ENCODE measurements at places on chromosomes 1 and 21.

DNA sequence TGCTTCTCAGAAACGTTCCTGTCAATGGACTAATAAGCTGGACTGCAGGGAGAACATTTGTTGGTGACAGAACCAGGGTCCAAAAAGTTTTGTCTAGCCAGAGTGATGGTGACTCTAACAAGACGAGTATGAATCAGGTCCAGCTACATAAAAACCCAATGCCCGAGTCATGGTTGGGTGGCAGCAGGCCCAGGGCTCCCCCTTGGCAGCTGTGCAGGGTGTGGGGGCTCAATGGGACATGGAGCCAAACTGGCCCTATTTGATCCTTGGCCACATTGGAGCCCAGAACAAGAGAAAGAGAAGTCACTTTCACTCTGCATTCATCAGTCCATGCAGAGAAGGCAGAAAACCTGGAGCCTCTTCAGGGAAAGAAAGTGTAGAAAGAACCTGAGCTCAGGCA, 37.9 kb upstream of the TENT5C start:
- no peak for DNase-seq

DNA sequence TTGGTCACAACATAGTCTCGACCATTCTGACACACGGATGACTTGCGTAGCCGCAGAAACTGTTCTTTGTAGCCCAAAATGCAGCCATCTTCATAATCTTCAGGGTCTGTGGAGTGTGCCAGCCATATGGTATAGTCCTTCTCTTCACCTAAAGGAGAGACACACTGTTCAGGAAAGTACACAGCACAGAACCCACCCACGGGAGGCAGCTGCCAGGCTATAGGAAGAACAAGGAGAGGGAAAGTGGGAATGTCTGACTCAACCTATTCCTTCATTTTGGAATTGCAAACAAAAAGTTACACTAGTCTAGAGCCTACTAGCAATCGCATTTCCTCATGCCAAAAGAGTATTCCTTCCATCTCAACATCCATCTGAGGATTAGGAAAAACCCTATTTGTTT, 16.2 kb upstream of the MYBPHL start:
- DNase-seq: no peak

- no peak for DNase-seq
Observed at GRCh38 chr1:21651214-21652042, 17.7 kb downstream of the RAP1GAP start.

DNA sequence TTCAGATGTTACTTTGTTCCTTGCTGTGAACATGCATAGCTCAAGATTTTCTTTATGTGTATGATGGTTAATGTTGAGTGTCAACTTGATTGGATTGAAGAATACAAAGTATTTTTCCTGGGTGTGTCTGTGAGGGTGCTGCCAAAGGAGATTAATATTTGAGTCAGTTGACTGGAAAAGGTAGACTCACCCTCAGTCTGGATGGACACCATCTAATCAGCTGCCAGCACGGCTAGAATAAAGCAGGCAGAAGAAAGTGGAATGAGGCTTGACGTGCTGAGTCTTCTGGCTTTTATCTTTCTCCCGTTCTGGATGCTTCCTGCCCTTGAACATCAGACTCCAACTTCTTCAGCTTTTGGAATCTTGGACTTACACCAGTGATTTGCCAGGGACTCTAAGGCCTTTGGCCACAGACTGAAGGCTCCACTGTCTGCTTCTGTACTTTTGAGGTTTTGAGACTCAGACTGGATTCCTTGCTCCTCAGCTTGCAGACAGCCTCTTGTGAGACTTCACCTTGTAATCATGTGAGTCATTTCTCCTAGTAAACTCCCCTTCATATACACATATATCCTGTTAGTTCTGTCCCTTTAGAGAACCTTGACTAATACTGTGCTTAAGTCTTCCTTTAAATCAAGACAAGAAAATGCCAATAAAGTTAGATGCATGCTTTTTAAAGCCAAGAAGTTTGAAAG, 626.6 kb downstream of the KCNT2 start:
- DNase-seq: no peak

- DNase-seq: no peak
Observed at GRCh38 chr1:68211761-68212380, 20.5 kb downstream of the WLS start.

DNA sequence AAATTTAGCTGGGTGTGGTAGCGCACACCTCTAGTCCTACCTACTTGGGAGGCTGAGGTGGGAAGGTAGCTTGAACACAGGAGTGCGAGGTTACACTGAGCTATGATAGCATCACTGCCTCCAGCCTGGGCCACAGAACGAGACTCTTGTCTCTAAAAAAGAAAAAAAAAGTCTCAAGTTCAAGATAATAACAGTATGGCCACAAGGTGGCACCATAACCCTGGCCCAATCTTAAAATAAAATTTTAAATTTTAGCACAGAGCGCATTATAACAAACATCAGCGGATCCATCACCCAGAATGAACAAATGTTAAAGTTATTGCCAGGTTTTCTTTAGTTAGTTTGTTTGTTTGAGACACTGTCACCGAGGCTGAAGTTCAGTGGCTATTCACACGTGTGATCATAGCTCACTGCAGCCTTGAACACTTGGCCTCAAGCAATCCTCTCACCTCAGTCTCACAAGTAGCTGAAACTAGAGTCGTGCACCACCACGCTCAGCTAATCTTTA, 2.9 kb upstream of the HTR6 start:
- peak; percentile 53 for DNase-seq

GRCh38 chr1:158153746-158154444, 26.8 kb upstream of the CD1D start:
- DNase-seq: no peak

GRCh38 chr21:31455506-31455905, 111.4 kb upstream of the TIAM1 start:
- no peak for DNase-seq

DNA sequence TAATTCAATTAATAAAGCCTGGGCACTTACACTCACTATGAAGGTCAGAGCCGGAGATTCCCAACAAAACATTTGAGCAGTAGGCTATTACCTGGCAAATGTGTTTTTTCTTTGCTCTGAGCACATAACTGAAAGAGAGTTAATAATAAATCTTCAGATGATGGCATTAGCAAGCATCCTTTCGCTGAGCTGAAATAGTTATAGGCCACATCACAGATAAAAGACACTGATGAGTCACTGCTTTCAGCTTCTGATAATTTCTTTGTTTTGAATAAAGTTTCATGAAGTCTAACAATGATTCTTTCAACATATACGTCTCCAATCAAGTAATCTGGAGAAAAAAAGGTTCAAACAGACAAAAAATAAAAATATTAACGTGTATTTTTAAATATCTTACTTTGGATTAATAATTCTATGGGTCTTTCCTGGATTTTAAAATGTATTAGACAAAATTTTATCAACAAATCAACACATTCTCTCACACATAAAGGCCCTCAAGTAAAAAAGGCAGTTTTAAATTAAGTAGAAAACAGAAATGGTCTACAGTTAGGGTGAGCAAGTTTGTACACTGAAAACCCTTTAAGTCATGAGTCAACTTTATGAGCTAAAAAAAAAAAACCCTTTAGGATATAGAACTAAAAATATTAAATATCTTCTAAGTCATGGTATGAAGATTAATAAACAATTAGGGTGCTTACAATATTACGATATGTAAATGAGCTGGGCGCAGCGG, 33.1 kb downstream of the LTN1 start:
- no peak for DNase-seq

DNA sequence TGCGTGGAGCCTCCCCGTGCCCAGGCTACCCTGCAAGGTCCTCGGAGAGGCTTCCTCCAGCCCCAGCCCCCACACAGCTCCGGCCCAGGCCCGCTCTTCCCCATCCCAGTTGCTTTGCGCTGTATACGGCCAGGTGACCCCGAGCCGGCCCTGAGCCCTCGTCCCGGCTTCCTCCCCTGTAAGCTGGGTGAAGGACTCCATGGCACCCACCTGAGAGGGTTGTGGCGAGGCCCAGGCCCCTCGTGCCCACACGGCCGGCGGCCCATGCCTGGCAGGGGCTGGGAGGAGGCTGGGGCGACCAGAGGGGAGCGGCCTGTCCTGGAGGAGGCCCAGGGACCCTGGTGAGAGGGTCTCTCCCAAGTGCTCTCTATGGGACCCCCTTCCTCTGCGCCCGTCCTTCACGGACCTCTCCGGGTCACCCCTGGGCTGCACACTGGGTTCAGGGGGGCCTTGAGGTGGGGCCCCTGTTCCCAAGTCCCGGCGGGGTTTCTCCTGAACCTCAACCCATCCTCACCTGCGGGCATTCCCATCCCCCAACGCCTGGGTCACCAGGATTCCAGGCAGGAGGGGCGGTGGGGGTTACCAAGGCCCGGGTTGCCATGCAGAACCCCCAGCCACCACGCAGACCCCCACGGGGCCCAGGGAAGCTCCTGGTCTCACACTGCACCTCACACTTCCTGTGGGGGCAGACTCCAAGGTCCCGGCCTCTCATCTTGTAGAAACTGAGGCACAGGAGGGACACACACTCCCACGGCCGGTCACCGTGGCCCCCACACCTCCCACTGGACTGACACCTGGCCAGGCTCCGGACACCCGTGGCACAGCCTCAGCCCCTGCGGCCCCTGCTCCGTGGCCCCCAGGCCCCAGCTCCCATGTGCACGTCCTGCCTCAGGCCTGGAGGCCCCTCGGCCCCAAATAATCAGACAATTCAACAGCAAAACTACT, 25.2 kb downstream of the COL6A1 start:
- DNase-seq: no peak

GRCh38 chr1:11054666-11055065, 5.2 kb downstream of the SRM start:
- DNase-seq: no peak

- no peak for DNase-seq
Observed at GRCh38 chr1:101595881-101596374, 359.1 kb downstream of the S1PR1 start.

GRCh38 chr21:20639026-20639425, 359.2 kb upstream of the NCAM2 start:
- no peak for DNase-seq

- no peak for DNase-seq
Observed at GRCh38 chr1:80915491-80915890, 885.2 kb upstream of the ADGRL2 start.

- DNase-seq: no peak
Observed at GRCh38 chr1:17016317-17016661, 4.6 kb upstream of the ATP13A2 start.

GRCh38 chr1:151693057-151693651, 23.4 kb downstream of the CELF3 start:
- DNase-seq: no peak

GRCh38 chr21:45281411-45282282, 6.0 kb downstream of the POFUT2 start:
- no peak for DNase-seq

DNA sequence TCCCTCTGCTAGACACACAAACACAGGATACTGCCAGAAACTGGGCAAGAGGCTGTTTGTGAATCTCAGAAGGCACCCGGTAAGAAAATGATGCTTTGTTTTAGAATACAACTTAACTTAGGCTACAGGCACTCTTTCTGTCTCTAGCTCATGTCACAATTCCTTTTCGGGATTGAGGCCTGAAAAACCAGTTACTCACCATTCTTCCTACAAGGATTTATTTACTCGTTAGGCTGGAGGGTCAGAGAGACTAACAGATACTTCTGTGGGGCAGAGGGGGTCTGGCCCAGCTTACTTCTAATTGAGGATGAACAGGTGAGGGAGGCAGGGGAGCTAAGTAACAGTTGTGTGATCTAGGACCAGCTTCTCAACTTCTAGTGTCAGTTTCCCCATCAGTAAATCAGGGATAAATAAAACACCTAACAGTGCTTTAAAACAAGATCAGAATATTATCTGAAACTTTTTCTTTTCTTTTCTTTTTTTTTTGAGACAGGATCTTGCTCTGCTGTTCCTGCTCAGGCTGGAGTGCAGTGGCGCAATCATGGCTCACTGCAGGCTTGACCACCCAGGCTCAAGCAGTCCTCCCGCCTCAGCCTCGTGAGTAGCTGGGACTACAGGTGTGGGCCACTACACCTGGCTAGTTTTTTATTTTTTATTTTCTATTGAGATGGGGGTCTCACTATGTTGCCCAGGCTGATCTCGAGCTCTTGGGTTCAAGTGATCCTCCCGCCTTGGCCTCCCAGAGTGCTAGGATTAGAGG, 31.9 kb downstream of the NFYC start:
- DNase-seq: no peak

DNA sequence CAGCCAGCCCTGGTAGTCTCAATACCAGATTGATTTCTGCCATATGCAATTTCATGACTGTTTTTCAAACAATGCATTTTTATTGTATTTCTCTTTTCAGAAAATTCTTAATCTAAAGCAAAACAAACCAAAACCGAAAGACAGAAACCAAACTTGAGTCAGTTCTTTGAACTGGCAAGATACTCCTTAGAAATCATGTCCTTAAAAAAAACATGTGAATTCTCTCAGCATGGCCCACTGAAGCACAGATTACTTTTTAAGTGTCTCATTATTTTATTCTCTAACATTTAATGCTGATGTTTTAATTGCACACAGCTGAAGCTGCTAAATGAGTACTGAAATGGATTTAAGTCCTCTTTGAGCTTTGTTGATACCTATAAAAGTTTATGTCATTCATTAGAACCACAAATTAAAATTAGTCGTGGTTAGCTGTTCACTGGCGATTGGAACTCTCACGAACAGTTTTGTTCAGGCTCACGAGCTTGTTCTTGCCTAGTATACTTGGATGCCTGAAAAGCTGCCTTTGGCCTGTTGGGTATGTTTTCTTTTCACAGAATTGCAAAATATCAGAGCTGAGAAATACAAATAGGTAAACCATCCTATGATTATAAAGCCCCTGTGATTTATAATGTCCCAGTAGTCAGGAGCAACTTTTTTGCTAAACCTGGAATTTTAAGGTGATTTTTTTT, 87.5 kb downstream of the CAMTA1 start:
- DNase-seq: no peak

DNA sequence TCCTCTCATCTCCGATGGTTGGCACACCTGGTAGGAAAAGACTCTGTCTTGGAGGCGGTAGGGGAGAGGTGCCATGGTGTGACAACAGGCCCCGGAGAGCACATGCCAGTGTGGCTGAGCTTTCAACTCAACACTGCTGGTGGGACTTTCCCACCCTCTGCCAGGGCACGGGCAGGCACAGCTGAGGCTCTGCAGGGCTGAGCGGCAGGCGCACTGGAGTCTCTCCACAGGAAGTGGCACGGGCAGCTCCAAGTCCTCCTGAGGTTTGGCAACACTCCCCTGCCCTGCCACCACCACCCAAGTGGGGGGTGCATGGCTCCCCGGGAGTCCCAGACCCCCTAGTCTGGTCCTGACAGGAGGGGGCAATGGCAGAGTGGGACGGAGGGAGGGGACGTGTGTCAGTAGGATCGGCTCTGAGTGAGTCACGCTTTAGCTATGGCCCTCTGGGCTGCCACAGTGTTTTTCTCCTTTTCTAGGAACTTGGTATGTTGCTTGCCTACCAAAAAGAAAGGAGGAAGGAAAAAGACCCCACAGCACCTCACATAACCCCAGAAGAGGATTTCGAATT, 27.3 kb upstream of the EVA1B start:
- DNase-seq: no peak

- no peak for DNase-seq
Observed at GRCh38 chr21:40902299-40902698, 55.3 kb upstream of the DSCAM start.

GRCh38 chr21:42195378-42196031, 23.4 kb upstream of the ABCG1 start:
- DNase-seq: no peak

All from stimulated activated CD4-positive, alpha-beta T cell treated with anti-CD3 and anti-CD28 coated beads, Interleukin-2, amount 100 ng/mL, for 48 hours (primary cell).